Uterus (tissue), 4 donors: ENCODE measurements at places on chromosomes 2 and 18. TPM values are rescaled to one million over a fixed set of nuclear protein-coding genes. Genes with fewer than 3 reads are reported as not detected.

GRCh38 chr2:163610817-163611556, 124.8 kb downstream of the FIGN start:
- no peaks in the 10 kb centered on the region for H3K27me3 ChIP-seq
- no peak overlapping the region for H3K4me3 ChIP-seq
- no peaks in the 10 kb centered on the region for H3K36me3 ChIP-seq
- H3K4me1 ChIP-seq = no peaks in the 10 kb centered on the region
- H3K27ac ChIP-seq = no peak overlapping the region
- no peak for DNase-seq

GRCh38 chr2:191748059-191748461, 70.1 kb downstream of the NABP1 start:
- H3K36me3 ChIP-seq = no peaks in the 10 kb centered on the region
- no peaks in the 10 kb centered on the region for H3K27me3 ChIP-seq
- H3K4me3 ChIP-seq = no peak overlapping the region
- H3K27ac ChIP-seq = no peak overlapping the region

GRCh38 chr2:175976391-175977157, 25.5 kb downstream of the LNPK start:
- H3K27me3 ChIP-seq = no peaks in the 10 kb centered on the region
- H3K27ac ChIP-seq = no peak overlapping the region
- no peaks in the 10 kb centered on the region for H3K36me3 ChIP-seq
- DNase-seq = no peak
- no peak overlapping the region for H3K4me3 ChIP-seq
- no peaks in the 10 kb centered on the region for H3K4me1 ChIP-seq

- H3K27ac ChIP-seq = peak overlapping the region; percentile 68
- H3K4me1 ChIP-seq = no peaks in the 10 kb centered on the region
- no peaks in the 10 kb centered on the region for H3K27me3 ChIP-seq
- no peaks in the 10 kb centered on the region for H3K36me3 ChIP-seq
- DNase-seq = peak; percentile 68
These were observed 132.3 kb upstream of the TNP1 start for GRCh38 chr2:216992056-216992675.

- no peak for DNase-seq
- H3K27ac ChIP-seq = no peak overlapping the region
- H3K4me3 ChIP-seq = no peak overlapping the region
- H3K36me3 ChIP-seq = no peaks in the 10 kb centered on the region
- H3K27me3 ChIP-seq = no peaks in the 10 kb centered on the region
These were observed 72.4 kb downstream of the MYCN start for GRCh38 chr2:16012626-16013358.

GRCh38 chr2:74107071-74107470, 40.6 kb downstream of the BOLA3 start:
- no peak for DNase-seq
- H3K27ac ChIP-seq = no peak overlapping the region
- no peaks in the 10 kb centered on the region for H3K36me3 ChIP-seq
- no peaks in the 10 kb centered on the region for H3K4me1 ChIP-seq
- H3K4me3 ChIP-seq = no peak overlapping the region
- no peaks in the 10 kb centered on the region for H3K27me3 ChIP-seq

- peak; percentile 94 for DNase-seq
- H3K27ac ChIP-seq = peak overlapping the region; percentile 85
- H3K4me3 ChIP-seq = no peak overlapping the region
- no peaks in the 10 kb centered on the region for H3K27me3 ChIP-seq
- no peaks in the 10 kb centered on the region for H3K36me3 ChIP-seq
- peaks cover 3% of the 10 kb centered on the region for H3K4me1 ChIP-seq
These were observed 42.2 kb downstream of the BIN1 start for GRCh38 chr2:127064642-127065250.

DNA sequence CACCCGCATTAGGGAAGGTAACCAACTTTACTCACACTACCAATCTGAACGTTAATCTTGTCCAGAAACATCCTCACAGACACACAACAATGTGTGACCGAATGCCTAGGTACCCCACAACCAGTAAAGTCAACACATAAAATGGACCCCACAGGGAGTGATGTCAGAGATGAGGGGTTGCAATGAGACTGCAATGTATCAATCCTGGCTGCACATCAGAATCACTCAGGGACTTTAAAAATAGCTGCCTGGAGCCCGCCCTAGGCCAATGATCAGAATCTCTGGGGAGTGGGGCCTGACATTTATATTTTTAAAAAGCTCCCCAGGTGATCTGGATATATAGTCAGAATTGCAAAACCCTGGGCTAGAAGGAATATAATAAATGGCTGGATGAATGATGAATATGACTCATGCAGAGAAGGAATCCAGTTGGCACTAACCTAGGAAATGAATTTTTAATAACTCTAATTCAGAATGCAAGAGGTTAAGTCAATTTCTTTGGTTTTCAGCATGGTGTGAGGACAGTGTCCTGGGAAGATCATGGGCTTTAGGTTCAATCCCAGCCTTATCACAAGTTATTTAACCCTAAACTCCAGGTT, 92.8 kb downstream of the COLEC12 start:
- no peak overlapping the region for H3K4me3 ChIP-seq
- DNase-seq = no peak
- no peaks in the 10 kb centered on the region for H3K36me3 ChIP-seq
- H3K27ac ChIP-seq = no peak overlapping the region

DNA sequence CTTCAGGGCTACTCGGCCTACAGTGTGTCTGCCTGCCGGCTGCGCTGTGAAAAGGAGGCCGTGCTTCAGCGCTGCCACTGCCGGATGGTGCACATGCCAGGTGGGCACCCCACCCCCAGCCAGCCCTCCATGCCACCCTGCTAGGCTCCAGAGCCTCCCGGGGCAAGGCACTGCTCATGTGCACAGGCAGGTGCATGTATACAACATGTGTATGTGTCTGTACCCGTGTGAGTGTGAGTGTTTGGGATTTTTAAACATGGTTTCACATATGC, 11.3 kb downstream of the CHPF start:
- no peak overlapping the region for H3K4me3 ChIP-seq
- no peaks in the 10 kb centered on the region for H3K4me1 ChIP-seq
- DNase-seq = no peak
- no peak overlapping the region for H3K27ac ChIP-seq
- H3K36me3 ChIP-seq = no peaks in the 10 kb centered on the region

GRCh38 chr18:53142005-53142404, 802.0 kb downstream of the DCC start:
- no peak overlapping the region for H3K27ac ChIP-seq
- no peak overlapping the region for H3K4me3 ChIP-seq
- H3K27me3 ChIP-seq = no peaks in the 10 kb centered on the region
- no peak for DNase-seq

GRCh38 chr2:189641590-189641989, 19.7 kb upstream of the ASNSD1 start:
- no peak overlapping the region for H3K4me3 ChIP-seq
- no peaks in the 10 kb centered on the region for H3K27me3 ChIP-seq
- H3K36me3 ChIP-seq = no peaks in the 10 kb centered on the region

DNA sequence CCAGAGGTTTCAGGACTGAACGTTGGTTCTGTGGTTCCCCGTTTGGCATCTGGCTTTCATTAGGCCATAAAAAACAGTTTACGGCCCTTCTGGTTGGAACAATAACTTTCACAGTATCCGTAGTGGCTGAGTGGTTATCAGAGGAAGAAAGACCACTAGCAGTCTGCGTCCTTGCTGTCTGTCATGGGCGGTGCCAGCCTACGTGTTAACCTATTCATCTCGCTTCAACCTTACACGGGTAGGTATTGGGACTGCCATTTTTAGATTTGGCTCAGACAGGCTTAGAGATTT, 42.6 kb upstream of the ROCK2 start:
- H3K4me3 ChIP-seq = no peak overlapping the region
- no peaks in the 10 kb centered on the region for H3K36me3 ChIP-seq
- H3K27me3 ChIP-seq = no peaks in the 10 kb centered on the region
- peak overlapping the region; percentile 31 for H3K27ac ChIP-seq
- no peaks in the 10 kb centered on the region for H3K4me1 ChIP-seq
- no peak for DNase-seq

DNA sequence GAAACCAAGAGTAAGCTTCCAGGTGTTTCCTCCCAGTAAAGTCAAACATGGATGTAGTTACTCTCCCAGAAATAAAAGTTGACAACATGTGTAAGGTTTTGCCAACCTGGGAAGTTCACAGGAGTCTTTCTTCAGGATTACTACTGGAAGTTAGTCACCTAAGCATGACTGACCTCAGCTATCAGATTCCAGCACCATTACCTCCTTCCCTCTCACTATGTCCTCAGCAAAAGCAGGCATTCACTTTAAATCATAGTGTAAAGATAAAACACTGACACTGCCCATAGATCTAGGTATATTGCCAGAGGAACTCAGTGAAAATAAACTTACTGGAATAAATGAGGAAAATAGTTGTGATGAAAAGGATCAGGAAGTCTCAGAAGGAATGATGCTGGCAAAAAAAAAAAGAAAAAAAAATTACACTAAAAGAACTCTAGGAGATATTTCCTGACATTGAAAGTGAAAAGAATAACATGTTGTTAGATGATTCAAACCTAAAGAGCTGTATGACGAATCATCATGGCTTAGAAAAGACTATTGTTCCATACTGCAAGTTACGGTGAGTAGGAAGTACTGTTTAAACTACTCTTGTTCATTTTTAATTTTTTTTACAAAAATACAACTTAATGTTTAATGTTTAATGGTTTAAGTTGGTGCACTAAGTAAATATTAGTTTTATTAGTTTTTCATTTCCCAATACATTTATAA, 484.5 kb upstream of the ZNF804A start:
- no peaks in the 10 kb centered on the region for H3K4me1 ChIP-seq
- DNase-seq = no peak
- no peaks in the 10 kb centered on the region for H3K36me3 ChIP-seq
- no peak overlapping the region for H3K4me3 ChIP-seq

DNA sequence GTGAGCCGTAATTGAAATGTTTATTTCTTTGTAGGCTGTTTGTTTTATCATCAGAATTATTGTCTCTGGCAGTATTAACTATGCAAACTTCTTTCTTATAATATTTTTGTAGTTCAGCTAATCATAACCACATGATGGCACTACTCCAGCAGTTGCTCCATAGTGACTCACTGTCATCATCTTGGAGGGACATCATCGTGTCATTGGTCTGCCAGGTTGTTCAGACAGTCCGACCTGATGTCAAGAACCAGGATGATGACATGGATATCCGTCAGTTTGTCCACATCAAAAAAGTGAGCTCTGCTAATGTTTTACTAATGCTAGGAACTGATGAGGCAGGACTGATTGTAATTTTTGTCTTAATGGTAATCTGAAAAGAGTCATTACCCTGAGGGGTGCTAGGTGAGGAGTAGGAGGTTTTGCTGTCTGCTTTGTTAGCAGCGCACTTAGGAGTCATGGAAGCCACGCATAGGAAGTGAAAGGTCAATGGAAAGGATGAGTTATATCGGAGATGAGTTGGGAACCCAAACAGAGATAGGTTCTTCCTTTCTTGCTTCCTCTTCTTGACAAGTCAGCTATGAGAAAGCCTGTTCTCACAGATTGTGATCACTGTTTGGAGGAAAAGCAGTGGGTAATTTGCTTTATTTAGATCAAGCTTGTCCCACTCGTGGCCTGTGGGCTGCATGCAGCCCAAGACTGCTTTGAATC, 49.2 kb downstream of the PIKFYVE start:
- no peak overlapping the region for H3K4me3 ChIP-seq
- H3K4me1 ChIP-seq = peaks cover 8% of the 10 kb centered on the region
- no peaks in the 10 kb centered on the region for H3K36me3 ChIP-seq
- peak; percentile 58 for DNase-seq

GRCh38 chr18:41396861-41397260, 558.2 kb upstream of the PIK3C3 start:
- no peak overlapping the region for H3K4me3 ChIP-seq
- DNase-seq = no peak
- no peaks in the 10 kb centered on the region for H3K27me3 ChIP-seq
- no peaks in the 10 kb centered on the region for H3K4me1 ChIP-seq
- no peaks in the 10 kb centered on the region for H3K36me3 ChIP-seq

DNA sequence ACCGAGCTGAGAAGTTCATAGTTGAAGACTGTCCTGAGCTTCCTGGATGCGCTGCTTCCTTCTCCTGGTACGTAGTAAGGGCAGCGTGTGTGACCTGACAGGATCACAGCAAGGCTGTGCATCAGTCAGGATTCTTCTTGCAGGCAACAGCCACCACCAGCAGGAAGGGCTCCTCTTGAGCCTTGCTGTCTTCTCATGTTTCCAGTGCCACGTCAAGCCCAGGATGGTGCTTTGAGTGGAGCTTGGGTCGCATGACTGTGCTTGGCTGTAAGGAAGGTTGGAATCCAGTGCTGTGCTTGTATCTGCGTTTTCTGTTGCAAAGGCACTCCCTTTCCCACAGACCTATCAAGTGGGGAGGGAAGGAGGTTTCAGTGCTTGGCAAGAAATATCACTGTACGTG, 194.3 kb downstream of the LDLRAD4 start:
- no peak overlapping the region for H3K4me3 ChIP-seq
- no peaks in the 10 kb centered on the region for H3K36me3 ChIP-seq
- H3K27me3 ChIP-seq = no peaks in the 10 kb centered on the region
- H3K4me1 ChIP-seq = no peaks in the 10 kb centered on the region

GRCh38 chr2:105798595-105798994, 53.9 kb downstream of the NCK2 start:
- no peaks in the 10 kb centered on the region for H3K27me3 ChIP-seq
- DNase-seq = no peak
- H3K36me3 ChIP-seq = no peaks in the 10 kb centered on the region
- peak overlapping the region; percentile 82 for H3K27ac ChIP-seq
- H3K4me1 ChIP-seq = no peaks in the 10 kb centered on the region

Gene TTC21B
- total RNA-seq = 44.1 TPM

Gene POTEF
- under 0.01 TPM for total RNA-seq

Gene KCNG3
- 0.40 TPM for total RNA-seq

Gene ADCYAP1
- total RNA-seq = not detected

Gene ZNF804A
- total RNA-seq = not detected

Gene OR6B2
- not detected for total RNA-seq
